Activated CD8-positive, alpha-beta memory T cell treated with anti-CD3 and anti-CD28 coated beads for 4 hours (primary cell): ENCODE measurements at places on chromosomes 1 and 21.

- no peak for DNase-seq
Measured at GRCh38 chr1:78797108-78797781, 147.6 kb downstream of the IFI44 start.

DNA sequence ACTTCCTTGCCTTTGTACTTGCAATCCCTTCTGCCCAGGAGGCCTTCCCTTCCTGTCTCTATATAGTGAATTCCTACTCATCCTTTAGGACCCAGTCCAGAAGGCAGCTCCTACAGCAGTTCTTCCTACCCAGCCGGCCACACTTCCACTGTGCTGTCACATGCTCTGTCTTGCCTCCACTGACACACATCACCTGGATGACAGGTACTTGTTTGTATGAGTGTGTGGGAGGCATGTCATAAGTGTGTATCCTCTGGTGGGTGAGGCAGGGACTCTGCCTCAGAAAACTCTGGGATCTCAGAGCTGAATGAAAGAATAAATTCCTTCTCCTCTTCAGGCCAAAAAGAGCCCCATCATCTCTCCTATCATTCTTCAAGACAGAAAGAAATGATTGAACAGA is 5.1 kb upstream of the OSCP1 start:
- no peak for DNase-seq

GRCh38 chr1:213572912-213573647 is 414.7 kb upstream of the PROX1 start:
- DNase-seq: no peak

- DNase-seq: no peak
Measured at GRCh38 chr1:202892501-202892900, 3.6 kb upstream of the RABIF start.

GRCh38 chr1:241299347-241299746 is 57.7 kb downstream of the RGS7 start:
- no peak for DNase-seq

DNA sequence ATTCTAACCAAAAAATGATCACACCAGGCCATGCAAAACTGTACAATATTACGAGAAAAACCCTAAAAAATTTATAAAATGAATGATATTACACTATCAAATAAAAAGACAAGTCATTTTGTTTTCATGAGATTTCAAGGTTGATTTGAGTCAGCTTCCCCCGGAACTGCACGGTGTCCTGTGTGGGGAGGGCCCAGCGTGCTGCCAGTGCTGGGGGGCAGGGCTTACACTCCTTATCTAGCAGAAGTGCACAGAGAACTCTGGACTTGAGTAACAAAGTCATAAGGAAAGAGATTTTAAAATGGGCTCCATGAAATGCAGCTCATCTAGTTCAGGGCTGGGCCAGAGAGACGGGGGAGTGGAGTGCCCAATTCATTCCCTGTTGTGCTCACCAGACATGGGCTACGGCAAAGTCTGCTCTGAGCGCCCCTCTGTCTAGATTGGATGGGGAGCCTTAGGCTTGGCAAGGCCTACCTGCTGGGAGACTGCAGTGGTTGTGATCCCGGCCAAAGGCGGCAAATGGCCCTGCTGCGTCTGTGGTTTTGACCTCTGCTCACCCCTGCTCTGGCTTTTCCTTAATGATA is 50.1 kb downstream of the COQ8A start:
- no peak for DNase-seq
